Activated naive CD4-positive, alpha-beta T cell treated with anti-CD3 and anti-CD28 coated beads, Interleukin-2, amount 10 ng/mL, durations not matched to agents 7 days and 5 days (primary cell): ENCODE measurements at places on chromosomes 2 and 18.

GRCh38 chr18:23982155-23983079 is 32.1 kb upstream of the TTC39C start:
- DNase-seq, result no peak

- DNase-seq, result no peak
Observed at GRCh38 chr2:199499005-199499404, 41.3 kb upstream of the SATB2 start.

GRCh38 chr2:101113441-101114267 is 37.5 kb downstream of the TBC1D8 start:
- DNase-seq, result no peak

GRCh38 chr2:240231838-240232244 is 91.4 kb upstream of the OTOS start:
- peak; percentile 10 for DNase-seq

DNA sequence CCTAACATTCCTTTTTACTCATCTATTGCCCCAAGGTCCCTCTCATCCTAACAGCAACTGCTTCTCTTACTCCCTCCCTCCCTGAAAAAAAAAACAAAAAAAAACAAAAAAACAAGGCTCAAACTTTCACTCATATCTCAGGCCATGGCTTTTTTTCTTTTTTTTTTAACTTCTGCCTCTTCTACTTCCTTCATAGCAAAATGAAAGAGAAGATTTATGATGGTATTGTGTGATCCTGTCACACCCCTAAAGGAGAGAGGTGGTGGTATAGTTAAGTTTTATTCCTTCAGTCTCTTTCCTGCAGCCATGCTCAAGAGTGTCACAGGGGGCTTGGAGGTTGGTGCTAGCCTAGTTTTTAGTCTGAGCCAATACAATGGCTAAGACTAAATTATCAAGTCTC is 21.5 kb upstream of the EPC2 start:
- DNase-seq, result no peak

- DNase-seq, result no peak
Observed at GRCh38 chr2:130837175-130837810, 579 bp downstream of the ARHGEF4 start.

DNA sequence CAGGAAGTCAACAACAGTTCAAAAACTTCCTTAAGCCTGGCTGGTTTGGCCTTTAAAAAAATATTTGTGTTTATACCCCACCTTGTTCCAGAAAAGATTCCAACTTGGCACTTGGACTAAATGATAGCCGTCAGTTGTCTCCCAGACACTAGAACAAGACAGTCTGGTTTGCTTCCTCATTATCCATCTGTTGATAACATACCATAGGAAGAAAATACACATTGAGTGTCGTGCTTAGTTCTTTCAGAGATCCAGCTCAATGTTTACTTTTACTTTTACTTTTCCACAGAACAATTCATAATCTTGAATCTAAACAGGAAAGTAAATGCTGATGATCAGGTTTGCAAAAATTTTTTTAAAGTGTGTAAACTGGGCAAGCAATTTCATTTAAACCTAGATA is 2.4 kb upstream of the VPS54 start:
- no peak for DNase-seq

GRCh38 chr2:58448845-58449244 is 207.7 kb upstream of the FANCL start:
- DNase-seq, result no peak

DNA sequence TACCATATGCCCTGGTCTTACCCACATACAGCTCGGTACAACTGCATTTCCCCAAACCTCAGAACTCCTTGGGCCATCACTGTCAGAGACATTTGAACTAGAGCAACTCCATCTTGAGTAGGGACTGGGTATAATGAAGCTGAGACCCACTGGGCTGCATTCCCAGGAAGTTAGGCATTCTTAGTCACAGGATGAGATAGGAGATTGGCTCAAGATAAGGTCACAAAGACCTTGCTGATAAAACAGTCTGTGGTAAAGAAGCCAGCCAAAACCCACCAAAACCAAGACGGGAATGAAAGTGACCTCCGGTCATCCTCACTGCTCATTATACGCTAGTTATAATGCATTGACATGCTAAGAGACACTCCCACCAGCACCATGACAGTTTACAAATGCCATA is 131.3 kb downstream of the PIK3C3 start:
- no peak for DNase-seq

DNA sequence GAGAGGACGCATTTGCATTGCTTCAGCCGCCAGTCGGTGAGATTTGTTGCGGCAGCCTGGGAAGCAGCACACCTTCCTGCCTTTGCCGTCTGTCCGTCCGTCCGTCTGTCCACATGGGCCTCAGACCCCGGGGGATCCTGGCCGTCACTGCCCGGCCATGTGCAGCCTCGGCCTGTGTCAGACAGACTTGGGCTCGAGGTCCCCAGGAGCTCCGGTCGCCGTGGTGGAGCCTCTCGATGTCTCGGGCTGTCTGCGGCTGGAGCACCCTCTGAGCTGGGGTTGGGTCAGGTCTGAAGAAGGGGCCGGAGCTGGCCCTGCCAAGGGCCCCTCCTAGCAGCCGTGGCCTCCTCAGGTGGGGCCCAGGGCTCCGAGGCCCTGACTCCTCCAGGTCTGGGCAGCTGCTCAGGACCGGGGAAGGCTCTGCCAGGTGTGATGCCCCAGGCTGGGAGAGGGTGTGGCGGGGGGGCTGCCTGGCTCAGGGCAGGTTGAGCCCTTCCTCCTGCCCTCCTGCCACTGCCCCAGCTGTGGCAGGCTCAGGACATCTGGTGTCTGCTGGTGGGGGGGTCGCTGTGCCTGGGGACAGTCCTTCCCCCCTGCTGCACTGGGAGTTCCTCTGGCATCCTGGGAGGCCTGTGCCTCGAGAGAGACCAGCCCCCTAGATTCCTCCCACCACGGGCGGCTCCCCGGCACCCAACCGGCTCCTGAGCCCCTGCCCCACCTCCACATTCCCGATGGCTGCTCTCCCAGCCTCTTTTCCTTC is 11.8 kb downstream of the NEU4 start:
- DNase-seq, result no peak

- DNase-seq, result no peak
Observed at GRCh38 chr2:219902891-219903552, 275.6 kb downstream of the SLC4A3 start.

- DNase-seq, result no peak
Observed at GRCh38 chr18:73153271-73153670, 285.5 kb upstream of the NETO1 start.

DNA sequence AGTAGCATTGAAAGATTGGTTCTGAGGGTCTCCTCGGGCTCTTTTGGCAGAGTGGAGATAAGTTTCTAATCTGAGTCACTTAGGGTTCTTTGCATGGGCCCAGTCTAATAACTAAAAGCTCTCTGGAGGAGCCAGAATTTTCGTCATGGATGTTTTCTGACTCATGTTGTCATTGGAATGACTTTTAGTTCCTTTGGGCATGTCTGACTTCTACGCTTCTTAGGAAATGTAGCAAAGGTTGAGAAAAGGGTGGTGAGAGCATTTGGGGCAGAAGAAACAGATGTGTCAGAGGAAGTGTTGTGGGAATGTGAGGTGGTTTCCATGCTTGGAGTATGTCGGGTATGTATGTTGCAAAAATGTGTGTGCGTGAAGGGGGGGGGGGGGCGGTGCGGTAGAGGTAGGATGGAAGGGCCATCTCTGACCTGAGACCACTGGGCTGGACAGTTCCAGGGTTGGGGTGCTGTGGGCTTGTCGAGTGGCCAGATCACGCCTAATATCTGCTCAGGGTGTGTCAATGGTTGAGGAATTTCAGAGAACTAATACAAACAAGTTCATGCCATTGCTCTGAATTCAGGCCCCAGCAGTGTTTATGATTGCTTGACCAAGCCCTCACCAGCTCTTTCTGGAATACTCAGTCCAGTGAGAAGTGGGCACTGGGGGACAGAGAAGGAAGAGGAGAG is 26.9 kb downstream of the KLHL29 start:
- DNase-seq, result no peak

- no peak for DNase-seq
Observed at GRCh38 chr2:63058144-63058920, 7.7 kb downstream of the OTX1 start.

DNA sequence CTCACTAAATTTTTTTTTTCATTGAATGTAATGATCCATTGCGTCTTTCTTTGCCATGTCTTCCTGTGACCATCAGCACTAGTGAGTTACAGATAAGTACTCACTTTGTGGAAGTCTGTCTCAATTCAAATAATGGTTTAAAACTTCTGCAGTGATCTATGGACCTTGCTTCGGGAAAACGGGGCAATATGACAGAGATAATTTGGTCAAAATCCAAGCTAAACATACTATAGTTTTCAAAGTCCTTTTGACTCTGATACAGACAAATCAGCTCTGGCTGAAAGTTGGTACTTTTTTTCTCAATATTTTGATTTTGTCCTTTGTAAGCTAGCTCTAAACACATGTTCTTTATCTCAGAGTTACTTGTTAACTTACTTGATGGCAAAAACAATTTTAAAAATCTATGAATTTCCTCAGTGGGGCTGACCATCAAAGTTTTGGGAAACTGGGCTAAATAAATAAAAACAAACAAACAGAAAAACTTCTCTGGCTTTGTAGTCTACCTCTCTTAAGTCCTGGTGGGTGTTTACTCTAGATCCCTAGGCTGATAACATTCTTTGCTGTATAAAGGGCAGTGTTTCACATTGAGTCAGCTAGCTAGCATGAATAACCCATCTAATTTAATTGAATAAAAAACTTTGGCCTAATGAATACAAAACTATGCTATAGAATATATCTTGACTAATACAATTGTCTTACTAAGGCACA is 327.6 kb downstream of the RDH14 start:
- DNase-seq, result no peak

DNA sequence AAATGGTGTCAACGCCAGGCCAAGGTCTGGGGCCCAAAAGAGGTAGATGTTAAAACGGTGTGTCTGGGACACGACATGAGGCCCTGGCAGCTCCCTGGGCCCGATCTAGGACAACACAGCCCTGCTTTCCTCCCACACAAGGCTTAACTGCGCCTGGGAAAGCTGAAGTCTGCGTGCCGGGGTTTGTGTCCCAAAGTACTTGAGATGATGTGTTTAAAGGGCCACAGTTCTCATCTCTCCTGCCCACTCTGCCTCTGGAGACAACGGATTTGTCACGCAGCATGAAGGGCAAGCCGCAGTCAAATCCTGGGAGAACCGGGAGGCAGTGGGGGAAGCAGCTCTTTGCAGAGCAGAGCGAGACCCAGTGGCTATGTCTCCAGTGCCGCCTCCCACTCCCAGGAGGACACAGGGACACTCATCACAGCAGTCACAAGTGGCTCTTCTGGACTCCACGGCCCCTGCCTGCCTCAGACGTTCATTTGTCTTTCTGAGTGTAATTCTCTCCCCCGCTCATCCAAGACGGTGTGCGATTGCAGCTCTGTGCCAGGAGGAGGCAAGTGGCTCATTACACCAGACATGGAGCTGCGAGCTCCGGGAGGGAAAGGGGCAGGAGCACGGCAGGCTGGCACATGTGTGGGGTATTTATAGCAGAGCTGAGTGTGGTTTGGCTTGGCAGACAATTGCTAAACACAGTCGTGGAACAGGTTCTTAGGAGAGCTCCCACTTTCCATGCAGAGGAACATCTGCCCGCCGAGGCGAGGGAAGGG is 57.7 kb upstream of the SEMA4C start:
- DNase-seq, result no peak

- DNase-seq, result no peak
Observed at GRCh38 chr2:217168496-217168895, 308.6 kb upstream of the TNP1 start.

- peak; percentile 58 for DNase-seq
Observed at GRCh38 chr2:191676790-191677645, 918 bp upstream of the NABP1 start.

- no peak for DNase-seq
Observed at GRCh38 chr18:70578480-70578879, 289.6 kb downstream of the SOCS6 start.

- peak; percentile 57 for DNase-seq
Observed at GRCh38 chr2:42196403-42197267, 27.5 kb downstream of the EML4 start.

DNA sequence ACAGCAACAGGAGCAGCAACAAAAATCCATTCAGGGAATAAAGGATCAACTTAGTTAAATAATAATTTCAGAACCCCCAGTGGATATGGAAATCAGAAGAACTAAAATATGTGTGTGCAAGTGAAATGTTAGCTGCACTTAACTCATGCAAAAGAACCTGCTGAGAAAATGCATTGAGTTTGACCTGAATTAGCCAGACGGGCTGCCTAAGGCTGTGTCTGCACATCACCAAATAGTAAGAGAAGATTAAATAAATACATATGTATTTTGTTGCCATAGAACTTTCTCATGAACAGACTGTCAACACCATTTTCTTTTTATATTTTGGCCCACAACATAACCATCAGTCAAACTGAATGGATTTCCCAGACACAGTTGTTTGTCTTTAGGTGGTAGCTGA is 262.0 kb upstream of the PIK3C3 start:
- no peak for DNase-seq

- DNase-seq, result no peak
Observed at GRCh38 chr2:24675338-24675737, 117.9 kb downstream of the PTRHD1 start.

GRCh38 chr2:165369131-165369897 is 100.2 kb upstream of the CSRNP3 start:
- DNase-seq, result no peak

DNA sequence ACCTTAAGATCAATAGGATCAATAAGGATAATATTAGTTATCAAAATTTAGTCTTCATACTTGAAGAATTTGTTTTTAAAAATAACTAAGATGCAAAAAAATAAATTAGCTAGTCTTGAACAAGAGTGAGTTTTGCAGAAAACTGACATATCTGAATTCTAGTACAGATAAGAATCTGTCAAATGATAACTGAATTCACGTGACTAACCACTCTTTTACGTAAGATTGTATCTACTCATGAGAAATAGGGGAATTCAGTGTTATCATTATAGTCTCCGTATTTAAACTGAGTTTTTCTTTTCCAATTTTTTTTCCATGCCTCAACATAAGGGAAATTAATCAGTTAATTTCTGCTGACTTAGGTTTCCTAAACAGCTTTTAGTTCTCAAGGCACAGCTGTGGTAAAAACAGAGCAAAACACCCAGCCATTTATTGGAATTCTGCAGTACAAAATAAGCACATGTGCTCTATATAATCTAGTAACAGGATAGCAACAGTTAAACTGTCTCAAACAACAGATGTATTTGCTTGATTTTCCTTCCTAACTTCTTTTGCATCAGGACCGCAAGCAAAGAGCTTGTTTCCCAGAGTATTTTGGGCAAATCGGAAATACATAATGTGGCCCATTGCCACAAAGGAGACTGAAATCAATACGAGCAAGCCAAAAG is 19.1 kb downstream of the SLC40A1 start:
- DNase-seq, result no peak

GRCh38 chr18:55406451-55406991 is 181.5 kb downstream of the TCF4 start:
- no peak for DNase-seq

DNA sequence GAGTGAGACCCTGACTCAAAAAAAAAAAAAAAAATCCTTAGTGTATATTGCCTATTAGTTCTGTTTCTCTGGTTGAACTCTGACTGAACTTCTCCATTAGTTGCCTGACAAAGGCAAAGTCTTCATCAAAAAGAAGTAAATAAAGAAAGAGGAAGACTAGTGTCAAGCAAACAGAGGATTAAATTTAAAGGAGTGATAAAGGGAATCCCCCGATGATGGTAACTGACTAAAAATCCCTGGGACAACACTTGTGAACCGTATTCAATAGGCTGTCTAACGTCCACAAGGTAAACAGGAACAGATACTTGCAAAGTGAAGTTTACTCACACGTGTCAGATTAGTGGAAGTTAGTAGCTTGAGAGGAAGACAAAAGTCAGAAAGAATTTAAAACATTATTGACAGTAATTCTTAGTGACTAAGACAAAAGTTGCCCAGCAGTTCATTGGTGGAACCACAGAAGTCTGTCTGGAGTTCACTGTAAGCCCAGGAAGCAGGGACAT is 26.2 kb upstream of the SPOPL start:
- no peak for DNase-seq

GRCh38 chr2:71630454-71631328 is 177.3 kb downstream of the DYSF start:
- no peak for DNase-seq
